Ecto neural progenitor cell (in vitro differentiated cells): ENCODE measurements at places on chromosomes 3 and 15.
A peak's percentile ranks its signal among the peaks of the same experiment; 100 is the strongest.

DNA sequence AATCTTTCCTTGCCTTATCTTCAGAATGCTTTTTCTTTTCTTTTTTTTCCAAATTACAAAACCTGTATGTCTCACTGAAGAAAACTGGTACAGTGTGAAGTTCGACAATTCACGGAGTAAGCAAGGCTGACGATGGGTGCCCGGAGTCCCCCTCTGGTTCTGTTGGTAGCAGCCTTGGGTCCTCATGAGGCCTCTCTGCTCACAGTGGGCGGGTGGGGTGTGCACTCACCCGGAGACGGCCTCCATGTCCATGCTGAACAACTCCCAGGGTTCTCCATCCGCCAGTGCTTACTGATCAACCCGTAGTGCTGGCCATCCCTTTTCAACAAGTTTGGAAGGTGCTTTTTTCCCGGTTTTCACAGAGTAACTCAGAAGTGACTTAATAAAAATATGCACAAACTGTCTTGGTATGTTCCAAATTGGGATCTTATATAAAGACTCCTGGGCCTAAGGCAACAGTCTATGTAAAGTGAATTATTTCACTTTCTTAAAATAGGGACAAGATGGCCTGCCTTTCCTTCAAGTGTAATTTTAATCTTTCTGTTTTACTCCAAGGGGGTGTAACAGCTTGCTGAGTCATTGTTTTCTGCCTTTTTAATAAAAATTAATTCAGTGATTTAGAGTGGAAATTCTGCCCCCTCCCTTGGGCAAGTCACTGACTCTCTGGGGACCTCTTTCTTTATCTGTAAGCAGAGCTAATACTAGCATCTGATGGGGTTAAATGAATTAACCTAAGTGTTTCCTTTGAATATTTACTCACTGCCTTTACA, 23.7 kb downstream of the LRRK1 start:
- no peak for DNase-seq

GRCh38 chr3:133984975-133985374, 44.8 kb downstream of the SLCO2A1 start:
- DNase-seq, result no peak

DNA sequence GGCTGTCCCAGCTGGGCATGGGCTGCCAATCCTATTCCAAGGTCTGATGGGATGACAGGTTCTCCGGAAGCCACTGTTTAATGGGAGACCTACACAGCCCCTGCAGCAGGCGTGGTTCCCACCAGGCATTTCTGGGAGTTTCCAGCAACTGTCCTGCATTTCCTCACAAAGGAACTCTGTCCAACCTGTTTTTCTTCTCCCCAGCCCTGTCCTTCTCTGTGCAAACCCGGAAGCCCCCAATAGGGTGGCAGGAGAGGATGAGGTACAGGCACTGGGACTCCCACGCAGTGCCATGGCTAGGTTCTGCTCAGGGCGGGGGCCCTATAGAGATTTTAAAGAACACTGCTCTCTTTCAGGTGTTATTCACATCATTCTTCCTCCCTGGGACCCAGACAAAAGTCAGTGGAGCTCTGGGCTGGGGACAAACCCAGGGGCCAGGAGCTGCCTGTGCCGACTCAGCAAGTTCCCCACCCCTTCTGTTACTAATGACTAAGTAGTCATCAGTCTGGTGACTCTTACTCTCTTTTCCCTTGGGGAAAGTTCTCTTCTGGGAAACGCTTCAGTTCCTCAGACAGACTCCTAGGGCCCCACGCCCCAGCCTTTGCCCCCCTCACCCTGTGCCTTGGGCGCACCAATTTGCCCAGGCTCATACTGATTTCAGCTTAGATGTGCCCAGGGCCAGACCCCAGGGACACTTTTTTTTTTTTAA, 97.7 kb downstream of the CD47 start:
- no peak for DNase-seq

GRCh38 chr3:111978583-111979433, at the start of gene ABHD10:
TSS of gene ABHD10 (plus strand) at chr3:111979026. CDS start at chr3:111979062, 36 bp downstream.
- peak; percentile 94 for DNase-seq

- no peak for DNase-seq
Observed at GRCh38 chr15:70870051-70870450, 16.1 kb upstream of the LARP6 start.

DNA sequence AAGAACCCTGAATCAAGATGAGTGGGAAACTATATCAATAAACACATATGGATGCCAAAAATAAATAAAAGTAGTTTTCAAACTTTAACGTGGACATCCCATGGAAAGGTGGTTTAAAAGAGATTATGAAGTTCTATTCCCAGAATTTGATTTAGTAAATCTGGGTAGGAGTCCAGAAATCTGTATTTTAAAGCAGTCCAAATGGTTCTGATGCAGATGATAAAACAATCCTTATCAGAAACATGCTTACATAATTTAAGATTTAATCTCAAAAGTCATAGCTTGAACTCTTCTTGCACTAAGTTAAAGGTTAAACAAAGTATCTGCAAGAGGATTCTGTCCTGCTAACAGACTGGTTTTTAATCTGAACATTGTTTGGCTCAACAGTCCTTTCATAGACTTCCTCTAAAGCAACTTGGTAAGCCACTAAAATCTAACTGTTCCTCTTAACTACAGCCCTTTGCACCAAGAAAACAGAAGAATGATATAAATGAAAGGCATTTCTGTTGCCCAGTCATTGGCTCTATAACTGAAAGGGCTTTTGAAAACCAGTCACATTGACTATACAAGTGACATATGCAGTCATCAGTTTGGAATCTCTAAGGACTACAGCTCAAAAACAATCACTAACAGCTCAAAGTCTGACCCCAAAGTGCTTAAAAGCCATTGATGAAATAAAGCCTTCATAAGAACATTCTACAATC, 23.4 kb upstream of the MAP4 start:
- DNase-seq, result no peak

DNA sequence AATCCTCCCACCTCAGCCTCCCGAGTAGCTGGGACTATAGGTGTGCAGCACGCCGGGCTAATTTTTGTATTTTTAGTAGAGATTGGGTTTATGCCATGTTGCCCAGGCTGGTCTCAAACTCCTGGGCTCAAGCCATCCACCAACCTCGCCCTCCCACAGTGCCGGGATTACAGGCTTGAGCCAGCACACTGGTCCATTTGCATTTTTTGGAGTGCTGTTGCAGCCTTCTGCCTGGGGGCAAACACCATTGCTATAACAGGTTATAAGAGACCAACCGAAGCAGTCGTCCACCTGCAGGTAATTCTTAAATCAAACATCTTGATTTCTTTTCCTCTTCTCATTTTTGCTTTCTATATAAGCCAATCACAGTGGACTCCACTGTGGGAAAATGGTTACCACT, 27.7 kb downstream of the ACKR4 start:
- peak; percentile 46 for DNase-seq

- no peak for DNase-seq
Observed at GRCh38 chr15:71808311-71809020, 1.9 kb upstream of the NR2E3 start.

DNA sequence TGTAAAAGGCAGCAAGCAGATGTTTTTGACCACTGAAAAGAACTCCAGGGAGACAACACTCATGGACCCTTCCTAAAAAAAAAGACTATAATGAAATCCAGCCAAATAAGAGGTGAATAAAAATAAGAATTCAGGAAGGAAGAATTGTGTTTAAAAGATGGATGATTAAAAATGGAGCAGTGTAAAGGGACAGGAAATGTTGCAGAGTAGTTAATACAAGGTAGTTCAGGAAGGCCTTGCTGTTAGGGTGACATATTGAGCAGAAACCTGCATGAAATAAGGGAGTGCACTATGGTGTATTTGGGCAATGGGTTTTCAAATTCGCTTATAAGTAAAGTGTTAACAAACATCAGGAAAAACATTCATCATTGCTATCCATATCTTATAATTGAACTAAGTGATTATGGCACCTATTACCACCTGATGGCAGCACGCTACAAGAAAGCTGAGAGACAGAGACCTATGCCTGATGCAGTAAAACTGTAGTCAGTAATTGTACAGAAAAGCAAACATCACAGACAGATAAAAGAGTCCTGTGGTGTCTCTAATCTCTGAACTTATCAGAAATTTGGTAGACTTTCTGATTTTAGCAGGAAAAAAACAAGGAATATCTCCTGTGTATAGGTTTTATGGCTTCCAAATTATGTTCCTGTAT, 5.8 kb upstream of the DBR1 start:
- DNase-seq, result no peak

DNA sequence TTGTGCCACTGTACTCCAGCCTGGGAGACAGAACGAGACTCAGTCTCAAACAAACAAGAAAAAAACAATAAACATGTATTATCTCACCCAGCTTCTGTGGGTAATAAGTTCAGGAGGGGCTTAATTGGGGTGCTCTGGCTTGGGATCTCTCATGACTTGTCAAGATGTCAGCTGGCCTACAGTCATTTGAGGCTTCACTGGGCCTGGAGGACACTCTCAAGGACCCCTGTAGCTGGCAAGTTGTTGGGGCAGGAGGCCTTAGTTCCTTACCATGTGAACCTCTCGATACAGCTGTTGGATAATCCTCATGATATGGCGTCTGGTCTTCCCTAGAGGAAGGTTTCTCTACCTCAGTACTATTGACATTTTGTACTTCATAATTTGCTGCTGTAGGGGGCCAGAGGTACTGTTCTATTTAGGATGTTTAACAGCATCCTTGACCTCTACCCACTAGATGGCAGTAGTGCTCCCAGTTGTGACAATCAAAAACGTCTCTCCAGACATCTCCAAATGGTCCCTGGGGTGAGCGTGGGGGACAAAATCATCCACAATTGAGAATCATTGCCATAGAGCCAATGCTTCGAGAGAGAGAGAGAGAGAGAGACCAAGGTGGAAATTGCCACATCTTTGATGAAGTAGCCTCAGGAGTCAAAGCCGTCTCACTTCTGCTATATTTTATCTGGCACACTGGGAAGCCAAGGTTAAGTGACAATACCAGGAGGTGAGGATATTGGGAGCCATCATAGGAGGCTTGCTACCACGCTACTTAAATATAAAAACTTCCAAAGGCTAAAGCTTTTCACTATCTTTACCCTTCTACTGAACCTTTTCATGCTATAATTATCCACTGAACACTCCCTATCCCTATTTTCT, 23.9 kb upstream of the SLTM start:
- peak; percentile 60 for DNase-seq

GRCh38 chr3:12436514-12437220, 47.6 kb upstream of the TSEN2 start:
- DNase-seq, result no peak

- DNase-seq, result no peak
Observed at GRCh38 chr3:123847209-123847608, 36.9 kb downstream of the MYLK start.

DNA sequence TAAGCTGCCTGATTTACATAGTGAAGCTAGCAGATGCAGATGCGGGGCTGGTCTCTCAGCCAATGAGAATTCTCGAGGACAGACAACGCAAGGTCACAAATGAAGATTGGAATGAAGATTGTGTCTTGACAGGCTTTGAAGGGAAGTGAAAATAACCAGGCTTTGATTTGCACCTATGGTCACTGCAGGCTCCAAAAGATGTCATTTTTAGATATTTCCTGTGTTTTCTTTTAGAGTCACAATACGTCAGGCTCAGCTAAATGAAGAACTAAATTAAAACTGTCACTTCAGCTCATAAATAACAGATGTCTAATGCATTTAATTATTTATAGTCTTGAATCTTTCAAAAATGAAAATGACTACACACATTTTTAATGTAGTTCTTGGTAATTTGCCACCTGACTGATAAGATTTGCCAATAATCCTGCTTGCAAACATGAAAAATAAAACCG, 99.5 kb downstream of the SQOR start:
- no peak for DNase-seq

DNA sequence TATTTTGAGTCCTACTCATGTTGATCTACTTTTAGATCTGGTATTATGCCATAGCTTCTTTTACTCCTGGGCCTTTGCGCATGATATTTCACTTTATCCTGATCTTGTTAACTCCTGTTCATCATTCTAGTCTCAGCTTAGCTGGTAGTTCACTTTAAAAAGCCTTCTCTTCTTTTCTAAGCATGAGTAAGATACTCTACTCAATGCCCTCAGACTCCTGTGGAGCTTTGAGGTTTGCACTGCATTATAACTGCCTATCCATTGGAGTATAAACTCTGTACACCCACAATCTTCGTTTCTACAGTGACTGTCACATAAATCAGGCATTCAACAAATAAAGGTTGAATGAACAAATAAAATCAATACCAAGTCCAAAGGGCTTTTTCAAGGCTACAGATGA, 357.9 kb upstream of the KCNH8 start:
- no peak for DNase-seq

- no peak for DNase-seq
Observed at GRCh38 chr15:101844916-101845315, 32.9 kb downstream of the OR4F15 start.

DNA sequence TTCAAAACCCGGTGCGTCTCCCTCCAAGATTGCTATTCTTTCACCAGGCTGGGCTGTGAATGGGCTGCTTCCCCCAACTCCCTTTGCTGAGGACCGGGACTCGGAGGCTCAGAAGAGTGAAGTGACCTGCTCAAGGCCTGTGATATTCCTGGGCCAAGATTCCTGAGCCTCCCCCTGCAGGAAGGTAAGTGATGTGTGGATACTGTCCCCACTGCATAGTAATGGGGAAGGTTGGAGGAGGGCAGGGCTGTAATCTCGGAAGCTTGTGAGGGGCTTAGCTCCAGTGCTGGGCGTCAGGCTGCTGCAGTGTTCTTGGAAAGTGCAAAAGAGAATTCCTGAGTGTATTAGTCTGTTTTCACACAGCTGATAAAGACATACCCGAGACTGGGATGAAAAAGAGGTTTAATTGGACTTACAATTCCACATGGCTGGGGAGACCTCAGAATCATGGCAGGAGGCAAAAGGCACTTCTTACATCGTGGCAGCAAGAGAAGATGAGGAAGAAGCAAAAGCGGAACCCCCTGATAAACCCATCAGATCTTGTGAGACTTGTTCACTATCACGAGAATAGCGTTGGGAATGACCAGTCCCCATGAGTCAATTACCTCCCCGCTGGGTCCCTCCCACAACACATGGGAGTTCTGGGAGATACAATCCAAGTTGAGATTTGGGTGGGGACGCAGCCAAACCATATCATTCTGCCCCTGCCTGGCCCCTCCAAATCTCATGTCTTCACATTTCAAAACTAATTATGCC, 67.6 kb downstream of the EFCAB12 start:
- DNase-seq, result no peak

GRCh38 chr3:173799060-173799816, 401.7 kb downstream of the NLGN1 start:
- DNase-seq, result no peak

GRCh38 chr3:147507638-147508286, 98.6 kb downstream of the ZIC1 start:
- no peak for DNase-seq

DNA sequence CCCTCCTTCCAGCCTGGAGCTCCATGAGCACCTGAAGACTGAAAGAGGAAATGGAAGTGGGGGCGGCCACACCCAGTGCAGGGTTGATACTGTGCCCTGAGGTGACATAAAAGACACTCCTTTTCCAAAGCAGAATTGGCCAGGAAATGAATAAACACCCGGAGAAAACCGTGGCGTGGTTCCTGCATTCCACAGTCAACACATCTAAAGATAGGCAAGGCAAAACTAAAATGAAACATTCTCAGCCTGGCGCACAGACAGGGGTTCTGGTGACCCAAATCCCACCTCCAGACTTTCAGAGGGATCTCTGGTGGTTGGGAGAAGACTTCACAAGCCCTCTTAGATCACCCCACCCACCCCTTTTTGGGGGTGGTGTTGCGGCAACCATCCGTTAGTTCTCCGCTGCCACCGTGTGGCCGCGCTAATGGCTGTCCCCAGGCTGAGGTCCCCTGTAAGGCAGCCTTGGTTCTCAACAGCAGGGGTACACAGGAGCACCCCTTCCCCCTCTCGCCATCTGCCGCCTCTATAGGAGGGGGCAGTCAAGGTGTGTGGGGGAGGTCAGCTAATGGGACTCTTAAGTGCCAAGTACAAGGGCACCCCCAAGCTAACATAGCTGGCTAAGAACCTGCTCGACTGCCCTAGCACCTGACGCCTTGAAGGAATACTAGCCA, 2.5 kb upstream of the MST1R start:
- peak; percentile 67 for DNase-seq
